Pancreas (tissue), 10 donors: ENCODE measurements at places on chromosomes 16 and 17. TPM values are rescaled to one million over a fixed set of nuclear protein-coding genes. Genes with fewer than 3 reads are reported as not detected.

Gene CTRB2
- total RNA-seq = 36,685 TPM

GRCh38 chr16:694863-695354 lies 4.7 kb upstream of the WDR24 start:
- no peaks in the 10 kb centered on the region for H3K36me3 ChIP-seq
- peaks cover 2% of the 10 kb centered on the region for H3K27me3 ChIP-seq
- H3K4me3 ChIP-seq = no peak overlapping the region
- no peak for DNase-seq

Gene HOXB8
- total RNA-seq = not detected

DNA sequence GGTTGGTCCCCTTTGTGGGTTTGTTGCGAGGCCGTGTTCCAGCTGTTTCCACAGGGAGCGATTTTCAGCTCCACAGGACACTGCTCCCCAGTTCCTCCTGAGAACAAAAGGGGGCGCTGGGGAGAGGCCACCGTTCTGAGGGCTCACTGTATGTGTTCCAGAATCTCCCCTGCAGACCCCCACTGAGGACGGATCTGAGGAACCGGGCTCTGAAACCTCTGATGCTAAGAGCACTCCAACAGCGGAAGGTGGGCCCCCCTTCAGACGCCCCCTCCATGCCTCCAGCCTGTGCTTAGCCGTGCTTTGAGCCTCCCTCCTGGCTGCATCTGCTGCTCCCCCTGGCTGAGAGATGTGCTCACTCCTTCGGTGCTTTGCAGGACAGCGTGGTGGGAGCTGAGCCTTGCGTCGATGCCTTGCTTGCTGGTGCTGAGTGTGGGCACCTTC lies 27.3 kb upstream of the STH start:
- no peak overlapping the region for H3K4me3 ChIP-seq
- no peak overlapping the region for H3K27ac ChIP-seq
- no peaks in the 10 kb centered on the region for H3K36me3 ChIP-seq
- no peak for DNase-seq
- no peaks in the 10 kb centered on the region for H3K4me1 ChIP-seq
- H3K27me3 ChIP-seq = no peaks in the 10 kb centered on the region

Gene SYNGR3
- 0.65 TPM for total RNA-seq

DNA sequence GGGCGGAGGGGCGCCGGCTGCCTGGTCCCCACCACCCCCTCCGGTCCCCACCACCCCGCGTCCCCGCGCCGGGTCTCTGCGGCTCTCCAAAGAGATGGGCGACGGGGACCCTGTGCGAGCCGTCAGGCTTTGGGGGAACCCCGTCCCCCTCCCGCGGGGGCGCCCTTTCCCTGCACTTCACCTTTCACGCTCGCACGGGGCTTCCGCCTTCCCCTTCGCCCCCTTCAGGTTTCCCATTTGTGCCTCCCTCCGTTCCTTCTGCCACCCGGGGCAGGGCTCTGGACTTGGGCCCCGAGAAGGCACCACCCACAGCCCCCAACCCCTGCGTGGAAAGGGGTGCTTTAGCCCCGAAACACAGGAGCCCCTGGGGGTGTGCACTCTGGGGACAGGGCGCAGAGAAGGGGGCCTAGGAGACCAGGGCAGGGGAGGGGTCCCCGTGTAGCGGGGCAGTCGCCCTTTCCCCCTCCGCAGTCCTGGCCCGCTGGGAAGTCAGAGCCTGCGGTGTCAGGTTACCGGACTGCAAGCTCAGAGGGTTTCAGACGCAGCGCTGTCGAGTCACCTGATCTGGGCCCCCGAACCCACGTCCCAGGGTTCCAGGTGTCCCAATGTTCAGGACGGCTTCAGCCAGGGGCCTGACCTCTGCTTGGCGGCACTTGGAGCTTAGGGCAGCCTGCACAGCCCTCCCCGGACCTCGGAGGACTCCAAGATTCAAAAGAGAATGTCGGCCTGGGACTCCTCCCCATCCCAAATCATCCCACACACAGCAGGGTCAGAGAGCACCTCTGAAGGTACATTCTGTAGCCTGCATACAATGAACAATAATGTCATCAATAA lies 6.7 kb upstream of the CCDC92B start:
- no peaks in the 10 kb centered on the region for H3K4me1 ChIP-seq
- H3K27me3 ChIP-seq = no peaks in the 10 kb centered on the region
- H3K36me3 ChIP-seq = no peaks in the 10 kb centered on the region
- DNase-seq = peak; percentile 44

GRCh38 chr16:11586856-11587642 lies at the start of gene LITAF:
Gene LITAF, minus strand, starts transcription at chr16:11586919. Its CDS starts 30,189 bp downstream, at chr16:11556730.
- H3K4me3 ChIP-seq = peak within 1 kb of the TSS; percentile 55
- H3K4me1 ChIP-seq = no peaks in the 10 kb centered on the region
- no peaks in the 10 kb centered on the region for H3K36me3 ChIP-seq
- peak; percentile 61 for DNase-seq

DNA sequence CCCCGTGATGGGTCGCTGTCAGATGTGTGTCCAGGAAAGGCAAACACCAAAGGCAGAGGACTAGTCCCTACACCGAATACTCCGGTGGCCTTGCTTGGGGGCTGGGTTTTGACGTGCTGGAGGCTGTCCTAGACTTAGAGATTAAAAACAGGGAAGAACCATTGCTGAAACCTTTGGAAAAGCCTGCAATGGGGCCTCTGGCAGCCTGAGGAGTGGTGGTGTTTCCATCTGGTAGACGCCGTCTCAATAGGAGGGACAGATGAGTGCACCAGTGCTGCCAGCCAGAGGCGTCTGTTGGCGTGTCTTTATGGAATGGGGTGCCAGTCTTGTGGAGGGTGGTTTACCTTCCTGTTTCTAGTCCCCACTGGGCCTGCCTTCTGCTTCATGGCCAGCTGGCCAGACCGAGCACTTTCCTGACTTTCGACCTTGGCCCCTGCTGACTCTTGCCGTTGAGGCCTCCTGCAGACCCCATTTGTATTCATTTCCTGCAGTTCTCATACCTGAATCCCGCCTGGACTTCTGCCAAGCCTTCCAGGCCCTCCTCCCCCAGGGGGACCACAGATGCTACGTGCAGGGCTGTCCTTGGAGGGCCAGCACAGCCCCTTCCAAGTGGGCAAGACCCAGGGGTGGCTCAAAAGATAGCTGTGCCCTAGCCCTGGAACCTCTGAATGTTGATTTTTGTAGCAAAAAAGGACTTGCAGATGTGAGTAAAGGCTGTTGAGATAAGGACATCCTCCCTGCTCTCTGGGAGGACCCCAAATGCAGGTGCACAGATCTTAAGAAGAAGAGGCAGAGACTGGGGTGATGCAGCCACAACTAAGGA lies 1.9 kb upstream of the DNASE1 start:
- H3K36me3 ChIP-seq = peaks cover 9% of the 10 kb centered on the region
- DNase-seq = no peak
- no peaks in the 10 kb centered on the region for H3K27me3 ChIP-seq
- H3K27ac ChIP-seq = no peak overlapping the region

Gene RRAD
- total RNA-seq = 0.64 TPM

- no peaks in the 10 kb centered on the region for H3K27me3 ChIP-seq
- no peak overlapping the region for H3K4me3 ChIP-seq
- peak; percentile 67 for DNase-seq
- H3K36me3 ChIP-seq = no peaks in the 10 kb centered on the region
These were observed 18.5 kb upstream of the TOB1 start for GRCh38 chr17:50884439-50885311.

Gene HSD17B2
- total RNA-seq = 8.0 TPM

Gene MCRIP2
- total RNA-seq = 23.3 TPM

Gene EMP2
- 13.0 TPM for total RNA-seq

DNA sequence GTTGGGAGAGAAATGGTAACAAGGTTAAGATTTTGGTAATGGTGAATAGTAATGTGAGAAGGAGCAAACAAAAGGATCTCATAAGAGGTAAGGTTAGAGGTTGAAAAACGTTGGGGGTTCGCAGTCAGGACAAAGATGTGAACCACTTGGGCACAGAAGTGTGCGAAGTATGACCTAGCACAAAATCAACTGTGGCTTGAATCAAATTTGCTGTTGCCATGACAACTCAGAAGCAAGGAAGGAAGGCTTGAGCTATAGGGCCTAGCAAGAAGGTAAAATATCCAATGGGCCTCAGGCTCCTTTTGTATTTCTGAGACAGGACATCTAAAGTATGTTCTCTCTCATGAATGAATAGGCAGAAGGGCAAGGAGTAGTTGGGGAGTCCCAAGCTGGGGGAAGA lies 24.5 kb upstream of the TEKT1 start:
- no peak for DNase-seq
- no peaks in the 10 kb centered on the region for H3K4me1 ChIP-seq
- no peaks in the 10 kb centered on the region for H3K27me3 ChIP-seq
- H3K27ac ChIP-seq = no peak overlapping the region

Gene PTX4
- total RNA-seq = not detected

Gene CDYL2
- 3.0 TPM for total RNA-seq

Gene ZNF174
- total RNA-seq = 2.9 TPM

Gene SCNN1B
- total RNA-seq = 2.0 TPM

- DNase-seq = no peak
- H3K27ac ChIP-seq = no peak overlapping the region
- H3K4me1 ChIP-seq = no peaks in the 10 kb centered on the region
- no peaks in the 10 kb centered on the region for H3K27me3 ChIP-seq
These were observed 791 bp downstream of the DNAI2 start for GRCh38 chr17:74274709-74275340.

Gene RAB34
- 0.94 TPM for total RNA-seq

Gene PEMT
- 20.8 TPM for total RNA-seq

- no peaks in the 10 kb centered on the region for H3K4me1 ChIP-seq
- H3K36me3 ChIP-seq = no peaks in the 10 kb centered on the region
- DNase-seq = peak; percentile 33
- no peak within 1 kb of the TSS for H3K27ac ChIP-seq
- peak within 1 kb of the TSS; percentile 6 for H3K4me3 ChIP-seq
- no peaks in the 10 kb centered on the region for H3K27me3 ChIP-seq
These were observed at the start of gene CD300LF for GRCh38 chr17:74712756-74713155. Gene CD300LF, minus strand, starts transcription at chr17:74712923. Its CDS starts 57 bp downstream, at chr17:74712866.

DNA sequence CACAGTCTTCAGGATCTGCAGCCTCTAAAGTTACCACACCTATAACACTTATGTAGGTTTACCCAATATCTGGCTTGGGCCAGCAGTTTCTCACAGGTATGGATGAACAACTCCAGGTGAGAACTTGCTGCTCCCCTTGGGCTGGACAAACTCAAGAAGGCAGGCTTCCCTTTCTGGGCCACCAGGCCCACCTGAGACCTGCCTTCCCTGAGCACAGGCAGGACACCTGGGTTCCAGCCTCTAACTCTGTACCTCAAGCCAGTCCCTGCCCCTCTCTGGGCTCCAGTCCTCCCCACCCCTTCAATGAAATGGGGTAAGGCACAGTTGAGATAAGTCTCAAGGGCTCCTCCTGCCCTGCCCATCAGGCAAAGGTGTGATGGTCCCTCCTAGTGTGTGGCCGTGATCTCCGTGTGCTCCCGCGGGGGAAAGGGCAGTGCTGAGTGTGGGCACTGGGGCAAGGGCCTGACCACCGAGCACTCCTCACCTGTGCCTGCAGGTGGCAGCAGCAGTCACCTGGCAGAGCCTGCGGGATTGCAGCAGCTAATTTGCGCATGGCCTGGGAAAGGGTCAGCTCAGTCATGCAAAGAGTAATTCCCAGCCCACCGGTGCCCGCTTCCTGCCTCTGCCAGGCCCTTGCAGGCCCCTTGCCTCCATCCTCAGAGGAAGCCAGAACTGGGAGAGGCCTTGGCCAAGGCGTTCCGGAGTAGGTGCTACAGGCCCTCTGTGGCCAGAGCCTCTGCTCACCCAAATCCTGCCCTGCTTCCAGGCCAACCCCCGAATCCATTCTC lies 28.2 kb upstream of the ADGRG1 start:
- no peaks in the 10 kb centered on the region for H3K27me3 ChIP-seq
- H3K4me3 ChIP-seq = no peak overlapping the region
- H3K36me3 ChIP-seq = no peaks in the 10 kb centered on the region
- DNase-seq = peak; percentile 75
- no peak overlapping the region for H3K27ac ChIP-seq

Gene SRCIN1
- 5.8 TPM for total RNA-seq

DNA sequence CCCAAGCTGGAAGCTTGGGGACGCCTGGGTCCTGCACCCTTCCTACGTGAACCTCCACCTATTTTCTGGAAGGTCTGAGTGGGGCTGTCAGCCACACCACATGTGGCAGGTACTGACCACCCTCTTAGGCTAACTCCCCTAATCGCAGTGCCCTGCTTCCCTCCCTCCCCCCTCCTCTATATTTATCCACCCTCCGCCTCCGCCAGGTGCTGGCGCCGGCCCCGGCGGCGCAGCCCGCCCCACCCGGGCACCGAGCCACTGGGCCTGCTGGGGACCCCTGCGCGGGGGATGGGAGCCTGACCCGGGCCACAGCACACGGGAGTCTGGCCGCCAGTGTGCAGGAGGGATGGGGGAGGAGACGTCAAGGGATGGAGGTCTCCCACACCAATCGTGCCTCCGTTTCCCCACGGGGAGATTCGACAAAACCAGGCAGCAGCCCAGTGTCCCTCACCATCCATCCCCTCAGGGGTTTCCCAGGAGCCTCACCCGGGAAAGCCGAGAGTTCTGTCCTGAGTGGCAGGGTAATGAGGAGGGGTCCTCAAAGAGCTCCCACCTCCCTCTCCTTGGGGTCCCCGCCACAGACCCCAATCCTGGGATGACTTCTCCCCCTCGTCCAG lies 1.3 kb downstream of the PLEKHH3 start:
- peak overlapping the region; percentile 92 for H3K4me3 ChIP-seq
- peak; percentile 88 for DNase-seq
- peaks cover 33% of the 10 kb centered on the region for H3K36me3 ChIP-seq
- no peaks in the 10 kb centered on the region for H3K27me3 ChIP-seq
- H3K27ac ChIP-seq = peak overlapping the region; percentile 73

GRCh38 chr17:13996276-13996675 lies 73.0 kb upstream of the COX10 start:
- no peak overlapping the region for H3K4me3 ChIP-seq
- DNase-seq = no peak
- no peak overlapping the region for H3K27ac ChIP-seq
- H3K4me1 ChIP-seq = no peaks in the 10 kb centered on the region

GRCh38 chr16:20049831-20050230 lies 23.9 kb downstream of the GPR139 start:
- no peaks in the 10 kb centered on the region for H3K4me1 ChIP-seq
- H3K27me3 ChIP-seq = no peaks in the 10 kb centered on the region
- no peak overlapping the region for H3K4me3 ChIP-seq
- H3K36me3 ChIP-seq = no peaks in the 10 kb centered on the region
- no peak overlapping the region for H3K27ac ChIP-seq

DNA sequence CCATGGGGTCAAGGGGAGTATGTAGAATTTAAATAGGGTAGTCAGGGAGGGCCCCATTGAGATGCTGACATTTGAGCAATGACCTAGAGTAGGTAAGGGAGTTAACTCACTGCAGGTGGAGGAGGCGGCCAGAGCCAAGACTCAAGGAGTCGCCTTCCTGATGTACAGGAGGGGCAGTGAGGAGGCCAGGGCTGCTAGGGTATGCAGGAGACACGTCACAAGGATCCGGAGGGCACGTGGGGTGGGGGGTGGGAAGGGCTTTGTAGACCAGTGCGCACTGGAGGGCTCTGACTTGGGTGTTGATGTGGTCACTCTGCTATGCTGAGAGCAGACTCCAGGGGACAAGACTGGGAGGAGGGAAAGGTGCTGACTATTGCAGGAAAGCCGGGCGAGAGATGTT lies 37.5 kb downstream of the SPECC1 start:
- no peak overlapping the region for H3K4me3 ChIP-seq
- no peak overlapping the region for H3K27ac ChIP-seq
- no peaks in the 10 kb centered on the region for H3K27me3 ChIP-seq

Gene GPR142
- total RNA-seq = 0.31 TPM

GRCh38 chr17:75406222-75406615 lies 741 bp upstream of the GRB2 start:
- peaks cover 14% of the 10 kb centered on the region for H3K4me1 ChIP-seq
- H3K36me3 ChIP-seq = no peaks in the 10 kb centered on the region
- H3K27me3 ChIP-seq = no peaks in the 10 kb centered on the region
- DNase-seq = no peak

Gene SSTR5
- 0.19 TPM for total RNA-seq

Gene EME1
- 0.94 TPM for total RNA-seq
